CD8-positive, alpha-beta T cell (primary cell): ENCODE measurements at places on chromosomes 12 and 14.

DNA sequence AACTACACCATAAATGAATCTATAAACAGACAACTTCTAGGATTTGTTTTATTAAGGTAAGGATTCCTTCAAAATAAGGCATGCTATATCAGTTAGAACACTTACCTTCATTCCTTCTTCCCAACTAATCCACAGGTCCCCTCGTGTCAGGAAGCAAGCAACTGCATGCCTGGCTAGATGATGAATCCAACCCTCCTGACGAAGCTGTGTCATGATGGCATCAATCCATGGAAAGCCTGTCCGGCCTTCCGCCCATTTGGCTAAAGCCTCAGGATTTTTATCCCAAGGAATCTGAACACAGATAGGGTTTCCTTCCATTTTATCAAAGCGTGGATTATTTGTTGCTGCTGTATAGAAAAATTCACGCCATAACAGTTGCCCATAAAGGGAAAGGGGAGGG, 12.5 kb upstream of the MTERF2 start:
- no peak for DNase-seq

GRCh38 chr14:71410578-71411284, 503.5 kb downstream of the PCNX1 start:
- no peak for DNase-seq

DNA sequence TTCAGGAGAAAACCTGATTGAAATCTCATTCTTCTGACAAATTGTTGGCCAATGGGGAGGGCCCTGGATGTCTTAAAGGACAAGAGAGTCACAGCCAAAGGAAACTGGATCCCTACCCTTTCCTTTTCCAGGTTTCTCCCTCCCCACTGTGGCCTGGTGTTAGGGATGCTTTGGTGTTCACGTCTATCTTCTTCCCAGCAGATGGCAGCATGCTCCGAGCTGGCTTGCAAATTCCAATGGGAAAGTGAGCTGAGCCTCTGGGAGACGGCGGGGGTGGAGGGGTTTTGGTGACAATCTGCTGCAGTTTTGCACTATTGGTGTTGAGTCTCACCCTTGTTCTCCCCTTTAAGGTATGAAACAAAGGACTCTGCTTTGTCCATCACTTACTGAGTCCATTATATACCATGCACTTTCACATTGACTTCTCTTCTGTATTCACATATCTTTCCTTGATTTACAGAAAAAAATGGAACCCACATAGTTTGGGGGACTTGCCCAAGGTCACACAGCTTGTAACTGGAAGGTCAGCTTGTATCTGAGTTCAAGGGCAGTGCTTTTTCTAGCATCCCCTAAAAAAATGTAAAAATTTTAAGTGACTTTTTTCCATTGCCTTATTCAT, 39.3 kb downstream of the CCDC177 start:
- no peak for DNase-seq

GRCh38 chr12:39011166-39011565, 105.8 kb upstream of the CPNE8 start:
- DNase-seq = no peak

GRCh38 chr12:91316161-91316906, 133.7 kb upstream of the DCN start:
- no peak for DNase-seq

GRCh38 chr12:40831916-40832315, 139.7 kb downstream of the CNTN1 start:
- no peak for DNase-seq

GRCh38 chr14:104421892-104422828, 157.4 kb upstream of the C14orf180 start:
- no peak for DNase-seq

DNA sequence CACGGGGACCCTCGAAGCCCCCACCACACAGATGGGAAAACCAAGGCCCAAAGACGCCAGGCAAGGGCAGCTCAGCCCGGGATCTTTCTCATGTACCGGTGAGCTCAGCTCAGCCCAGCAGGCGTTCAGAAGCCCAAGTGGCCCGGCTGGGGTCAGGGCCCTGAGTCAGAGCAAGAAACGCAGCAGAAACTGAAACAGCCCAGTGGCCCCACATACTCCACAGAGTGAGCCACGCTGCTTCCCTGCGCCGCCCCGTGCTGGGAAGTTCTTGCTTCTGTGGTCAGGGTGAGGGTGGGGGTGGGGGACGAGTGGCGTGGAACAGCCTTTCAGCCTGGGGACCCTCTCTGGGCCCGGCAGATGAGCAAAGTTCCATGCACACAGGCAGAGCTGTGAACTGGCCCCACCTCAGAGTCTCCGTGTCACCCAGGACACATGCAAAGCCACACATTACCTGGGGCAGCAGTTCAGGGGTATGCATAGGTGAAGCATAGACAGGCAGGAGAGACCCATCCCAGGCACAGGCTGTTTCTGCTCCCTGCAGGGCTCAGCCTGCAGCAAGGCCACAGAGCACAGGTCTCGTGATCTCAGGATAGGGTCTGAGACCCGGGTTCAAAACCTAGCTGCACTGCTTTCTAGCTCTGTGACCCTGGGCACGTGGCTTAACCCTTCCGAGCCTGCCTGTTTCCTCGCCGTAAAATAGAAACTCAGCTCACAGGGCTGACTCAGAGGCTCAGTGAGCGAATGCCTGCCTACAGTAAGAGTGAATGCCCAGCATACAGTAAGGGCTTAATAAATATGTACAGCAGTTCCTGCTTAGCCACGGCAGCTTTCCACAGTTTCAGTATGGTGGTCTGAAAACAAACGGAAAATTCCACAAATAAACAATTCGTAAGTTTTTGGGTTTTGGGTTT, 21.6 kb downstream of the NCOR2 start:
- DNase-seq = peak; percentile 48

GRCh38 chr14:88195676-88196075, 127.4 kb downstream of the KCNK10 start:
- no peak for DNase-seq

DNA sequence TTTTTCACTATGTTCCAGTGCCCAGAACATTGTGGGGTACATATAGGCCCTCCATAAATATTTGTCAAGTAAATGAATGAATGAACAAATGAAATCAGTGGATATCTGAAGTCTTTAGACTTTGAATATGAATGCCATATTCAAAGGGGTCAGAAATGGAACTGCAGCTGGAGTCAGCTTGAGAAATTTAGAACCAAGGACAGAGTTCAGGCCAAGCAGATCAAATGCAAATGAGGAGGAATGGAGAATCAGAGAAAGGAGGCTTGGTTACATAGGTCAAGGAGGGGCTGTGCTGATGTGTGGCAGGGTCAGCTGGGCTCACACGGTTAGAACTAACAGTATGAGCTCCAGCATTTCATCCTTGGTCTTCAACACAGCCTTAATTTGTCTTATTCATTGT, 104.0 kb upstream of the SEL1L start:
- no peak for DNase-seq

DNA sequence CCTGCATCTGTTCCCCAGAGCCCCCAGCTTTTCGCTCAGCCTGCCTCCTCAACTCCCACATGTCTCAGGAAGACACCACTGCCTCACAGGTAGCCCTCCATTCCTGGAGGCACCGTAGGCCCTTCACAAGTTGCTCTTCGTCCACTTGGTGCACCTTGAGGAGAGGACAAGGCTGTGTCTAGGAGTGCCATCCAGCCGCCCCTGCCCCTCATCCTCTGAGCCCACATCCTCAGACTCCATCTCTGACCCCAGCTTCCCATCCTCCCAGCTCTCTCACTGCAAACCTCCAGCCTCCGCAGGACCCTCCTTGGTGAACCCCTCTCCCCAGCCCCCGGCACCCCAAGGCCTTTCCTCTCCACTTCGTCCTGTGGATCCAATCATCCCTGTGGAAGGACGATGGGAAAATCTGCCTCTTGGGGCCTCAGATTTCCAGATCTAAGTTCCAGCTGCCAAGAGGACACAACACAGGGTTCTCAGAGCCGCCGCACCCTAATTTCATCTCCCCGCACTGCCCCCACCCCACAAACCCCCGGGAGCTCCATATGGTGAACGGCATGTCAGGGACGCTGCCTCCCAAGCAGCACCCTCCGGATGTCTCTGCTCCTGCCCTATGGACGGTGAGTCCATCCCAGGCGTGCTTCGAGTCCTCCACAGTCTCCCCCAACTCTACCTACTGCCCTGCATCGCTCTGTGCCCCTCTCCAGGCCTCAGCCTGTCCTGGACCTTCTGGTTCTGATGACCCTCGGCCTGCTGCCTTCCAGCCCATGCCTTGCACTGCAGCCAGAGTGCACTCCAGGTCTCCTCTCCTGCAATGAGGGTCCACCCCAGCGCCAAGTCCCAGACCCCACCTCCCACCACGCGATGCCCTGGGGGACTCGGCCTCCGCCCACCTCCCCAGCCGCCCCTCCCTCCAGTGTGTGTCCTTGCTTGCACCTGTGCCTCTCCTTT, 314.1 kb upstream of the DIO3 start:
- DNase-seq = no peak

GRCh38 chr12:88580051-88580871, at the start of gene KITLG:
Gene KITLG (minus strand): TSS chr12:88580471. CDS start chr12:88580278, 193 bp downstream.
- DNase-seq = no peak

- no peak for DNase-seq
Observed at GRCh38 chr14:30283822-30284446, 275.0 kb upstream of the G2E3 start.

DNA sequence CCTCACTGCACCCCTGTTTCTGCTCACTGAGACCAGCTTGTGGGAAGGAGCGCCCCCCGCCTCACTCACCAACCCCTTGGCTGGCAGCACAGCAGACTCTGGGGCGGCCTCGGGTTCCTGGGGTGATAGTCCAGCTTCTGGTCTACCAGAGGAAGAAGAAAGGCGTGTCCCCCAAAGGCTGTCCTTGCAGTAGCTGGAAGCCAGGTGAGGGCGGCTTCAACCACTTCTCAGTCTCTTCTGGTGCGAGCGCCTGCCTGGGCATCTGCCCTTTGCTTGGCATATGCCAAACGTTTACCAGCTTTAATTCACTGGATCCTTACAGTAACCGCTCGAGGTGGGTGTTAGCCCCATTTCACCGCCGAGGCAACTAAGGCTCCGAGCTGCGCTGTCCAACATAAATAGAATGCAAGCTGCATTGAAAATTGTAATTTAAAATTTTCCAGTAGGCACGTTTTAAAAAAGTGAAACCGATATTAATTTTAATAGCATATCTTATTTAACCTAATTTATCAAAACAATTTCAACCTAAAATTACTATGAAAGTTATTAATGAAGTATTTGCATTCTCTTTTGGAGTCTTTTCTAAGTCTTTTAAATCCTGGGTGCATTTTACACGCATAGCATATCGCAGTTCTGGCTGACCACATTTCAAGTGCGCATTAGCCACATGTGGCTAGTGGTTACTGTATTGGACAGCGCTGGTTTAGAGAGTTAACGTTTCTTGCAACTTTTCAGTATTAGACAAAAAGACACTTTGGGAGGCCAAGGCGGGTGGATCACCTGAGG, 872 bp downstream of the FAM177A1 start:
- DNase-seq = no peak

DNA sequence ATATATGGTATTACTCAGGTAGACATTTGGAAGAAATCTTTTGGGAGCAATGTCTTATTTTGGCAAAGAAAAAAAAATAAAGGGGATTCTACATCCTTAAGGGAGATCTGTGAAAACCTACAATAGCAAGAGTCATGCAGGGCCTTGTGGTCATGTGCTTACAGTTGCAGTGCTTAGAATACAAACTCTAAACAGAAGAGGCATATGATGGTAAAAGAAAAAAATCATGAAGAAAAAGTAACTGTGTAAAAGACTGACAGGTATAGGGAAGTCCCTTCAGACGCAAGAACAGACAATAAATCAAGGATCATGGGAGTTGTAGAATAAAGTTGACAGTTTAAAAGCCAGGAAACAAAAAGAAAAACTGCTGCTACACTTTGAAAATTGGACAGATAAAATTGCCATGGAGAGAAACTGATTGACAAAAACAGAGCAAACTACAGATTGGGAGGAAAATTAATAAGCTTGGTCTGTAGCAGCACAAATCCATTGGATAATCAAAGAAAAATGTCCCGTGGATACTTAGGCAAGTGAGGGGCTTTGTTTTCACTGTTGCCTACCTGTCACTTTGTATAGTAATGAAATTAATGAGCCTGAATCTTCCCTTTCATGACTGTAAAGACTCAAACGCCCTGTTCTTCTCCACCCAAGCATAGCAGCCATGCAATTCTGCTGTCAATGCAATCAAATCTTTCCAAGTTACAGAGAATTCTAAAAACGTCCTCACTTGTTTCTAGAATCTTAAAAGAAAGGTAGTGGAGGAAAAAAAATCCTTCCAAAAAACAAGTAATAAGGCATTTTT, 402.0 kb downstream of the SYT1 start:
- no peak for DNase-seq

DNA sequence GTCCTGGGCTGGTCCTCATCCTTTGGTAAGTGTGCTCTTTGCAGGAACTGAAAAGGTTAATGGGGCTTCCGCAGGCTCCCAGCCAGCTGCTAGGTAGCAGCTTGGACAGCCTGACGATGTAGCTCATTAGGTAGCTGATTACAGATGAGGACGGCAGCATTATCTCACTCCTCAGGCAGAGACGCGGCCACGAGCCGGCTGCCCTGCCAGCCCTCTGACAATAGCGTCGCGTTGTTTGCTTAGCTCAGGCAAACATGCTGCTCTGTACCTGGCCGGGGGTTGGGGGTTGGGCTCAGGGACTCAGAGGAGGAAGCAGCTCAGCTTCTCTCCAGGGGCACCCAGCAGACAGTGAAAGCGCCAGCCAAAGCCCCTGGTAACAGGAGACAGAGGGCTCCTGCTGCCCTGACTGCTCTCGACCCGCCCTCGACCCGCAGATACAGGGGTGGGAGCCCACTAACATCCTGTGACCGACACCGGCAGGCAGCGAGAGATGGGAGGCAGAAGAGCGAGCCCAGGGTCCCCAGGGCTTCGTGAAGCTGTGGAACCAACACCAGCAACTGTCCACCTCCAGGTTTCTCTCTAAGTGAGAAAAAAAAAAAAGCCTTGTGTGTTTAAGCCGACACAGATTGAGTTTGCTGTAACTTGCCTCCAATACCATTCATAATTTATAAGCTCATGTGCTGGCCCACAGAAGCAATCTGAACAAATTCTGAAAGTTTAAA, 53.4 kb upstream of the DLK1 start:
- DNase-seq = no peak

DNA sequence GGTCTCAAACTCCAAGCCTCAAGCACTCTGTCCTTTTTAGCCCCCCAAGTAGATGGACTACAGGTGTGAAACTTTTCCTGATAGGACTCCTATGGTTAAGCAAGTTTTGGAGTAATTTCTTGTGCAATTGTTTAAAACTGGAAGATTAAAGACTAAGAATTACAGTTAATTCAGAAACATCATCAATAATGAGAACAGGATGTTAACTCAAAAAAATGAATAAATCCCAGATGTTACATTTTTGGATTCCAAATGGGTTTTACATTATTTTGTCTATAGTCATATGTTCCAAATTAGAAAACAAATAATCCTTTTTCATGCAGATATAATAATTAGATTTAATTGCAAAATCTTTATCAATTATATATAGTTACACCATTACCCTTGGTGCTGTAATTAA, 24.4 kb upstream of the KITLG start:
- no peak for DNase-seq
